ENCODE measurements at places on chromosomes 3 and 15. TPM values are rescaled to one million over a fixed set of nuclear protein-coding genes. Genes with fewer than 3 reads are reported as not detected.

GRCh38 chr3:188546835-188547670, 393.1 kb downstream of the LPP start:
- DNase-seq: no peak

GRCh38 chr15:47618241-47618640, 99.1 kb upstream of the SEMA6D start:
- no peak for DNase-seq

- no peak for DNase-seq
Measured at GRCh38 chr3:72379500-72380187, 468.6 kb downstream of the SHQ1 start.

DNA sequence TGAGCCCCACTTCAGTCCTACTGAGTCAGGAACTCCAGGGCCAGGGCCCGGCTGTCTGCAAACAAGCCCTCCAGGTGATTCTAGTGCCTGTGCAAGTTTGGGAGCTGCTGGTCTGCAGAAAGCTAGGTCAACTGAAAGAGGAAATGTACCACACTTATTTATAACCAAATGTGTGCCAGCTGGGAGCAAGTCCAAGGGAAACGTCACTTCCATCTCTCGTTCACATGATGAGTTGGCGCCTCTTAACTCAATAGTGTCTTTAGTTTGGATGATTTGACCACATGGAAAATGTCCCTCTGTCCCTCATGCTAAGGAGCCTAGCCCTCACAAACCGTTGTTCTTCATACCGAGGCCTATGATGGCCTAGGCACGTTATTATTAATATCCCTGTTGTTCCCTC, 43.2 kb downstream of the GOLGA8S start:
- no peak for DNase-seq

DNA sequence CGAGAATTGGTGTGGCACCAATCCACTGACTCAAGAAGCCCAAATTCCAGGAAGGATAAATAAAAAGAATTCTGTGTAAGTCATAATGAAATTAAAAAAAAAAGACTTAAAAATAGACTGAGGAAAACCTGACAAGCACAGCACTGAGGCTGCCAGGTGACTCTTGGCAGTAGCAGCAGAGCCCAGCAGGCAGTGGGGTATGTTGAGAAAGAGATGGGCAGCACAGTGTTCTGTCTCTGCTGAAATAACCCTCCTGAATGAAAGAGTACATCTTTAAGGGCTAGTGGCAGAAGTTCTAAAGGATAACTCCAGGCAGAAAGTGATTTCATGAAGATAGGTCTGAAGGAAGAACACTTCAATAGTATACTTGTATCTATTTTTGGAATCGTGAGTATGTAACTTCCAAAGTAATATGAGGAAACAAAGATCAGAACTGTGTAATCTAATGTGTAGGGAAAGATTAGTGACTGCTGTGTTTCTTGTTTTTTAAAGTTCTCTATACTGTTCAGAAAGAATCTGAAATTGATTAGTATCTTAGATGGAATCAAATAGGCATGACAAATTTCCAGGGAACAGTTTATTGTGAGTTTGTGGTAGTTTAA, 75.9 kb downstream of the RAB7A start:
- DNase-seq: no peak

GRCh38 chr15:35260941-35261340, 175.8 kb upstream of the NANOGP8 start:
- DNase-seq: no peak

Gene SLC9C1
- total RNA-seq: not detected

Gene PPM1L
- 13.3 TPM for total RNA-seq

Gene SCAANT1
- not detected for total RNA-seq

Gene TIMP4
- 73.9 TPM for total RNA-seq
